ENCODE measurements at places on chromosomes 16 and 17.

- no peak for DNase-seq
Measured at GRCh38 chr16:24759006-24759405, 29.6 kb downstream of the TNRC6A start.

- no peak for DNase-seq
Measured at GRCh38 chr17:59815965-59816364, 76.8 kb downstream of the TUBD1 start.

DNA sequence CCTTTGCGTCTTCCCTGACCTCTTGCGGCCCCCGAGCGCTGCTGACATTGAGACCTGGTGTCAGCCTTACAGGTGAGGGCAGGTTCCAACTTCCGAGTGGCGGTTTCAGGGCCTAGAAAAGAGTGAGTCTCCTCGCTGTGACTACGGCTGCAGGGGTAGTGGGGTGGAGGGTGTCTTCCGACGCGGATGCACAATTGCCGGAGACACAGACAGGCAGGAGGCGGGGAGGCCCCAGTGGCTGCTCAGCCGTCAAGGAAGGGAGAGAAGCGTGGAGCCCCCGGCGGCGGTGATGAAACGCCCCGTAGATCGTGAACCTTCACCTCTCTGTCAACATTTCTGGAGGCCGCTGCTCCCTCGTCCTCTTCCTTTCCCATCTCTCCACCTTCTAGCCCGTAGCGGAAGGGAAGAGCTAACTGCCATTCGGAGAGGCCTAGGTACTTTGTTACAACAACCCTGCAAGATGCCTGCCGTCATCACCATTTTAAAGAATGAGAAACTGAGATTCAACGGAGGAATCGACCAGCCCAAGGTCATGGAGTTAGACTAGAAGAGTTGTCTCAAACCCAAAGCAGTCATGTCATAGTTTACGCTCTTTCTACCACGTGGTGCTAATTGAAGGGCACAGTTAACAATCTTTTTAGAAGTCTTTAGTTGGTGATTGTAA lies 485 bp downstream of the DNAJA3 start:
- no peak for DNase-seq

- DNase-seq, result no peak
Measured at GRCh38 chr16:79645701-79646100, 45.2 kb upstream of the MAF start.

DNA sequence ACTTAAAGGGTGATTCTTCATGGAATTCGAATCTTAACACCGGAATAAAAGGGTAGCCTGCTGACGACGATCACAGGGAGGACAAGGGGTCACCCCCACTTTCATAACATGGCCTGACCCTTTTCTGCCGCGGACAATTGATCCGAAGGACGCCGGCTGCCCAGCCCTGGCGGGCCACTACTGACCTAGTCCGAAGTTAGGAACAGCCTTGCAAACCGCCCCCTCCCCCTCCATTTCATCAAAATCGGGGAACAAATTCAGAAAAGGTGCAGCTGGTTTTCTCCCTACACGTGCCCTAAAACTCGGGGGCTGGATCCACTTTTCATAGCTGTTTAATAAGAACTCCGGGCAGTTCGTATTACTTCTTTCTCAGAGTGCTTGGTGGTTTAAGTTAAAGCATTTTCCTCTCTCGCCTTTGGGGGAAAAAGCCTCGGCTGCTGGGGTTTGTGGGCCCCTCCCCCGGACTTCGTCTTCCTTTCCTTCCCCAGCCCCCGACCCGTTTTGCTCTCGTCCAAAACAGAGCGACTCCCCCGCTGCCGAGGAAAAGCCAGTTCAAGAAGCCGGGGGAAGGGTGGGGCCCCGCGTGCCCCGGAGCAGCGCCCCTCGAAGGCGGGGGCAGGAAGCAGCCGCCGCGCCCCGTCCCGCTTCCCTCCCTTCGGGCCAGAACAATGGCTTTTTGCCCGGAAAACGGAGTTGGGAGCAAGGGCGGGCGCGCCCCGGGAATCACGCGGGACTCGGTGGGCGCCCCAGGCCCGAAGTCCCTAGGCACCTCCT lies 641 bp upstream of the CBX2 start:
- no peak for DNase-seq

GRCh38 chr16:59163371-59164055 lies 429.4 kb upstream of the GOT2 start:
- DNase-seq, result no peak

GRCh38 chr16:86914876-86915717 lies 336.7 kb downstream of the FOXL1 start:
- DNase-seq, result no peak

GRCh38 chr17:45290269-45290765 lies 26.5 kb downstream of the MAP3K14 start:
- no peak for DNase-seq

DNA sequence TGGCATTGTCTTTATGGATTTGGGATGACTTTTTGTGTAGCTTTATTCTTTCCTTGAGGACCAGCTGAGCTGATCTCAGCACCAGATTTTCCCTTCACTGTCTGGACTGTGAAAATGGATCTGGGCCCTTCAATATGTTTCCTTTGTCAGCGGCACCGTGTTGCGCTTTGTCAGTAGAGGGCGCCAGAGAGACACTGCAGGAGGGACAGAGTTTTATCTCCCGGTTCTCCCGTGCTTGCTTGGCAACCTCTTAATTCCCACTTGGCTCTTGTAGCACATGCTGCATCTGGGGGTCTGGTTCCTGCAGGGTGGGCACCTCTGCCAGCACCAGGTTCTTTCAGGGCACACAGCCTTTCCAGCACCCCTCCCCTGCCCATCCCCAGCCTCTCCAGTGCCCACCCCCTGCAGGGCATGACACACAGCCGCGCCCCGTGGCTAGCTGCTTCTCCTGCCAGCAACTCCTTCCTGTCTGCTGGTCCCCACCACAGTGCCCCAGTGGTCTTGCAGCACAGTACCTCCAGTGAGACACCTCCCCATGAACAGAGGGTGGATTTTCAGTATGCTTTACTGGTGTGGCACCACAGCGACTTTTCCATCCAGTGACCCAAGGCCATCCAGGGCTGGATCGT lies 19.6 kb downstream of the OR1D5 start:
- no peak for DNase-seq

- DNase-seq, result no peak
Measured at GRCh38 chr17:5234645-5235576, at the start of gene SCIMP. Gene SCIMP, minus strand, starts transcription at chr17:5234860. Its CDS starts 105 bp downstream, at chr17:5234755.

- DNase-seq, result no peak
Measured at GRCh38 chr17:8326511-8327302, 12.9 kb upstream of the ODF4 start.

DNA sequence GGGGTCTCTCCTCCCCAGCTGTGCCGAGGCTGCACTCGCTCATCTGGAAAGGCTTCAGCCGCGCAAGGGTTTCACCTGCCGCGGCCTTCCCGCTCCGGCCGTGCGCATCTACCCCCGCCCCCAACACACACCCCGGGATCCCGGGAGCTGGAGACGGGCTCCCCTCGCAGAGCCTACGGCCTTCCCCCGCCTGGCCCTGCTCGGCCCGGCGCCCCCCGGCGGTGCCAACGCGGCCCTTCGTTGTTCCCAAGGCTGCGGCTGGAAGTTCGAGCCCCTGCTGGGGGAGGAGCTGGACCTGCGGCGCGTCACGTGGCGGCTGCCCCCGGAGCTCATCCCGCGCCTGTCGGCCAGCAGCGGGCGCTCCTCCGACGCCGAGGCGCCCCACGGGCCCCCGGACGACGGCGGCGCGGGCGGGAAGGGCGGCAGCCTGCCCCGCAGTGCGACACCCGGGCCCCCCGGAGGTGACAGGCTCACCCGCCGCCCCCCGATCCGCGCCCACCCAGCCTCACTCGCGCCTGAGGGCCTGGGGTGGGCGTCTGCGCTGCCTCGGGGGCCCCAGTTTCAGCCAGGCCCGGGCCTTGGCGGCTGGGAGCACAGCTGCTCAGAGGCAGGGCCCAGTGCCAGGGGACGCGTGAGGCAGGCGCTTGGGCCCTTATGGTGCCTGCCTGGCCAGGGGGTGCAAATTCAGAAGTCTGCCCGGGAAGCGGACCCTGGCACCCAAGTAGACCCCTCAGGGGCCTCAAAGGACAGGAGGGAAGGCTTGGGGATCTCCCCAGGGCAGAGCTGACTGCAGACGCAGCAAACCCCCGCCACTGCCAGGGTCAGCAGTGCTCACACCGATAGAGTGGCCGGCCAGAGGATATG lies 11.2 kb downstream of the GALK1 start:
- peak; percentile 45 for DNase-seq

DNA sequence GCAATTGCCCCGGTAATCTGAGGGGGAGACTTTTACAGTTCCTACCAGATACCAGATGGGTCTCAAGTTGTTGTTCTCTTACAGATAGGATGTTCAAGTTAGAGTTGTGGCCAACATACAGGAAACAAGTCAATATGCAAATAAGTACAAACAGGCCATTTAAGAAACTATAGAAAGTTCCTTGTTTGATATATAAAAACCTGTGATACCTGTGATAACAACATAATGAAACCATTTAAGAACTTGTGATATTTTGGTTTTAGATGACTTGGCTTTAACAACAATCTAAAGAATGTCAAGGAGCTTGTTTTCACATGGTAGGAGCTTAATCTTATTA lies 16.8 kb downstream of the CDR2 start:
- no peak for DNase-seq

GRCh38 chr17:33974276-33974675 lies 280.8 kb upstream of the CCL2 start:
- DNase-seq, result no peak

DNA sequence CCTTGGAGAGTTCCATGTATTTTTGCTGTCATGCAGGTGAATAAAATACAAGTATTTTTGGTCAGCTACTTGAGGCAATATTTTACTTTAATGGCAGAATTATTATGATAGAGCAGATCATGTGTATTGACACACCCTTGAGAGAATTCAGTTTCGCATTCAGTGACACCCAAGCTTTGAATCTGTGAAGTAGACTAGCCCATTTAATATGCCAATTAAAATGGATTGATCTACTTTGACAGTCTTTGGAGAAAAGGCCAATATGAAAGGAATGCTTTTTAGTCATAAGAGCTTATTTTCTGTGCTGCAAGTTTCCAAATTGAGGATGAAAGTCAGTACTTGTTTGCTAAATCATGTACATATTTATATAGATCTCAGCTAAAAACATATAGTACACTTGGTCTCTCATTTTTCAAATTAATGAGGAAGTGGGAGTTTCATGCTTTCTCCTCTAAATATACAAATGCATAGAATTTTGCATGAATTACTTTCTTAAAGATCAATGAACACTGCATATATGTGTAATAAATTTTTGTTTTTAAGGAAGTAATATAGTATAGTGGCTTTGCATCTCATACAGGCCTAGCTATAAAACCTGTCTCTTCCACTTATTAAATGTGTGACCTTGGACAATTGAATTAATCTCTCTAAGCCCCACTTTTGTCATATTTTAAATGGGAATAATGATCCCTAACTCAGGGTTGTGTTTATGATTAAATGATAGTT lies 161.5 kb downstream of the PHKB start:
- no peak for DNase-seq

GRCh38 chr17:70446446-70446845 lies 277.1 kb downstream of the KCNJ2 start:
- no peak for DNase-seq

DNA sequence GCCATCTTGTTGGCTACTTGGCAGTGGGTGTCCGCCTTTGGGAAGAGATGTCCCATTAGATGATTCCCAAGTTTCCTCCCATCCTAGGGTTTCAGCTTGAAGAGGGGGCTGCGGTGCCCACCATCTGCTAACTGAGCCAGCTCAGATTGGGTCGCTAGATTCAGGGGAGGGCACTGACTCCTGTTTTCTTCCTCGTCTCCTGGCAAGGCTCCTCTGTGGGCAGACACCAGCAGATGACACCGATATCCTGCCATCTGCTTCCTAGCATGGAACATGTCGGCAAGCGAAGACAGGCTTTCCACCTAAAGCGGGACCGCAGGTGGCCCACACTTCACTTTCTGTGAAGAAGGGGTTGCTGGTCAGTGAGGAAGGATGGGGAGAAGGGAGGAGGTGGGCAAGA lies 27.3 kb downstream of the C17orf75 start:
- no peak for DNase-seq

DNA sequence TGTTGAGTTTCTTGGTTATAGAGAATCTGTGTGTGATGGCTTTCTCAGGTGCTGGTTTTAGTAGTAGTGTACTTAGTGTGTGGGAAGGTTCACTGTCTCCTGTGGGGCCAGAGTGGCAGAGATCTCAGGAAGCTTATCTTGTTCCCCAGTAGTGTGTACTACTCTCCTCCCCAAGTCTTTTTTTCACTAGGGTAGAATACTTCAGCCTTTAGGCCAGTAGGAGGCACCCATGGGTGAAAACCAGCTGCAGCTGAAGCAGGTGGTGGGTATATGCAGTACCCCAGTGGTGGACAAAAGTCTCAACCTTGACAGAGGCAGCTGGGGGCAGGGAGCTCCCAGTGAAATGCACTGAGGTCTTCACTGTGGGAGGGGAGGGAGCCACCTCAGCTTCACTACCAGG lies 109.9 kb downstream of the PHKB start:
- DNase-seq, result no peak

GRCh38 chr17:80817321-80817845 lies 174.3 kb upstream of the CHMP6 start:
- no peak for DNase-seq

DNA sequence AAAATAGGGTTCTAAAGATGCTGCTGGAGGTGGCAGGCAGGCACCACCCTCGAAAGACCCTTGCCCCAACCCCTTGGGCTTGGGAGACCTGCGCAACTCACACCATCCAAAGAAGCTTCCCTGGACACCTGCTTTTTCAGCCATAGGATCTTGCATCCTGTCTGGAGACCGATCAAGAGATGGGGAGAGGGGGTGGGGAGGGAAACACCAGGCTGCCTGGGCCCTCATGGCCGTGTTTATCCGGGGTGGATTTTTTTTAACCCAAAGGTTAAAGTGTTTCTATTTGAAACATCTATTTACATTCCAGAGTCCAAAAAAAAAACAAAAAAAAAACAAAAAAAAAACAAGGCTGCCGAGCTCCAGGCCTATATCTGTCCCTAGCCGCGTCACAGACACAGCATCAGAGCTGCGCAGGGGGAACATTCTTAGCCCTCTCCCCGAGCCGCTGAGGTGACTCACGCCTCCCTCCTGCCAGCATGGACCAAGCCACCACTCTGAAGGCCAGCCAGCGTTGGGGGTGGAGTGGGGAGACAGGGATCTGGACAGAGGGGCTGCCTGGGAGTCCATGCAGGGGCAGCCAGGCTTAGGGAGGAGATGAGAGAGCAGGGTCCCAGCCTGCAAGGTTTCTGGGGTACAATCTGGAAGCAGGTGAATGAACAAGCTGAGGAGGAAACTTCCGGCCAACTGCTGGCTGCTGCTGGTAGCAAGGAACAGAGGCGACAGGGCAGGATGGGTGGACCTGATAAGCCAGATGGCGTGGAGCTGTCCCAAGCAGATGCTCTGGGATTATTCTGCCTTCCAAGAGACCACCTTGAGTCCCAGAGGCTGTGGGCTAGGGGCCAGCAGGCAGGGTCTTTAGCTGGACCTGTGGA lies 14.8 kb downstream of the HDAC5 start:
- DNase-seq, result no peak

- DNase-seq, result no peak
Measured at GRCh38 chr16:76910931-76911330, 280.1 kb upstream of the MON1B start.

GRCh38 chr17:27635275-27635823 lies 4.4 kb downstream of the LGALS9 start:
- DNase-seq, result no peak

Data from activated naive CD8-positive, alpha-beta T cell treated with anti-CD3 and anti-CD28 coated beads, Interleukin-2, amount 50 U/mL, for 16 hours (primary cell).